ENCODE measurements at places on chromosomes 3 and 15. TPM values are rescaled to one million over a fixed set of nuclear protein-coding genes. Genes with fewer than 3 reads are reported as not detected.

Gene SNX22
- 51.5 TPM for total RNA-seq

Gene PDCD6IP
- 179 TPM for total RNA-seq

Gene NR1I2
- total RNA-seq: 3.8 TPM

Gene USP50
- total RNA-seq: not detected

Gene PFN2
- 90.2 TPM for total RNA-seq

Gene MST1R
- not detected for total RNA-seq

- H3K36me3 ChIP-seq: no peaks in the 10 kb centered on the region
- no peaks in the 10 kb centered on the region for H3K27me3 ChIP-seq
- H3K4me1 ChIP-seq: peaks cover 52% of the 10 kb centered on the region
- no peak for DNase-seq
- H3K4me3 ChIP-seq: no peak overlapping the region
Observed at GRCh38 chr15:63943829-63944680, 102.2 kb downstream of the DAPK2 start.

DNA sequence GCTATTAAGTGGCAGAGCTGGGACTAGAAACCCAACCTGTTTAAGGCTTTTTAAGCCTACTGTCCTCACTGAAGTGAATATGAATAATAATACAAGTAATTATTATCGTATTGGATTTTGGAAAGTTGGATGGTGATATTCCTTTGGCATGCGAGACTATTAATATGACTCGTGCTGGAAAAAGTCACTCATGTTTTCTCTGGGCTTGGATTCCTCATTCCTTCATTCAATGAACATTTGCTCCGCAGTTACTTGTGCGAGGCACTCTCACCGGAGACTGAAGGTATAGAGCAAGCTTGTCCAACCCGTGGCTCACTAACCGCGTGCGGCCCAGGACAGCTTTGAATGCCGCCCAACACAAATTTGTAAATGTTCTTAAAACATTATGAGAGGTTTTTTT lies 694 bp downstream of the PLAAT1 start:
- H3K27ac ChIP-seq: no peak overlapping the region
- H3K4me1 ChIP-seq: no peaks in the 10 kb centered on the region
- H3K27me3 ChIP-seq: no peaks in the 10 kb centered on the region
- H3K36me3 ChIP-seq: no peaks in the 10 kb centered on the region

GRCh38 chr3:182792901-182793662 lies at the start of gene ATP11B:
TSS of gene ATP11B (plus strand) at chr3:182793504. CDS start at chr3:182793760, 256 bp downstream.
- DNase-seq: peak; percentile 93
- H3K27ac ChIP-seq: peak within 1 kb of the TSS; percentile 82
- no peaks in the 10 kb centered on the region for H3K27me3 ChIP-seq
- peaks cover 47% of the 10 kb centered on the region for H3K4me1 ChIP-seq

DNA sequence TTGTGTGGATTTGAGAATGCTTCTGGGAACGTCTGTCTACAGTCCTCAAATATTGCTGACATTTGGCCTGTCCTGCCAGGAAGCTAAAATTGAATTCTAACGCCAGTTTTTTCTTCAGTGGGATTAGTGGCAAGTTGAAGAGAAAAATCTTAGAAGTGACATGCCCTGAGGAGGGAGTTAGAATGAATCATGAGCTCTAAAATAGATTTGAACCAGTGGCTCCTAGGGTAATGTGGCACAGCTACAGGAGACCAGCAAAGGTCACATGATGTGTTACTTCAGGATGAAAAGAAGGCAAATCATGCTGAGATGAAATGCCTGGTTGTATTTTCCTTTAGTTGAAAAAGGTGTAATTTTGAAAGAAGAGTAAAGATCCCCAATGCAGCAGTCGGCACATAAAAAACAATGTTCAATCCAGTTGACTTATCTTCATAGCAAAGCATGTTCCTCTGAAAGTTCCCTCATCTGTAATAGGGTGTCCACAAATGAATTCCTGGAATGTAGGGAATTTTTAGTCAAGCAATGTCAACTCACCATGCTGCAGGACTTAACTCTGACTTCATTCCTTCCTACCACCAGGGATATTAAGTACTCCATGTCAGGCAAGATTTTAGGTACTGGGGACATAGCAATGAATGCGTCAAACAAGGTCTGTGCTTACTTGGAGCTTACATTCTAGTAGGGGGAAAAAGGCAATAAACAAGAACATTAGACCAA lies 171.6 kb downstream of the CADPS start:
- H3K4me1 ChIP-seq: peaks cover 11% of the 10 kb centered on the region
- H3K27ac ChIP-seq: no peak overlapping the region
- no peaks in the 10 kb centered on the region for H3K27me3 ChIP-seq
- H3K4me3 ChIP-seq: no peak overlapping the region

GRCh38 chr15:70362886-70363285 lies 265.2 kb upstream of the TLE3 start:
- no peak overlapping the region for H3K4me3 ChIP-seq
- peak; percentile 67 for DNase-seq
- H3K27ac ChIP-seq: no peak overlapping the region
- H3K27me3 ChIP-seq: no peaks in the 10 kb centered on the region
- H3K4me1 ChIP-seq: peaks cover 7% of the 10 kb centered on the region

DNA sequence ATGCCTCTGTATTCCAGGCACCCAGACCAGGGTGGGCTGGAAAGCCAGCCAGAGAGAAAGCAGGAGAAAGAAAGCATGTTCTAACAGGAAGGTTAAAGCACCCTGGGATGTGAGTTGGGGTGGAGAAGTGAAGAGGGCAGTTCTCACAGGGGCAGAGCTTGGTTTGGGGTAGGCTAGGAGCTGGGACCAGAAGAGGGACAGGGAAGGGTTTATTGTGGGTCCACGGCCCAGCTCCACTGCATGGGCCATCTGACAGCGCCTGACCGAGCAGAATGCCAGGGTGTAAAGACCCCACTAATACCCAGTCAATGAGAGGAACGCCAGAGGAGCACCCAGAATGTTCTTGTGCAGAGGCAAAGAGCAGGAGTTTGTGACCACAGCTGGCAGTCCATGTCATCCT lies 27.1 kb upstream of the MAGEF1 start:
- no peak for DNase-seq
- no peak overlapping the region for H3K27ac ChIP-seq
- H3K4me3 ChIP-seq: no peak overlapping the region
- H3K36me3 ChIP-seq: no peaks in the 10 kb centered on the region
- no peaks in the 10 kb centered on the region for H3K27me3 ChIP-seq

DNA sequence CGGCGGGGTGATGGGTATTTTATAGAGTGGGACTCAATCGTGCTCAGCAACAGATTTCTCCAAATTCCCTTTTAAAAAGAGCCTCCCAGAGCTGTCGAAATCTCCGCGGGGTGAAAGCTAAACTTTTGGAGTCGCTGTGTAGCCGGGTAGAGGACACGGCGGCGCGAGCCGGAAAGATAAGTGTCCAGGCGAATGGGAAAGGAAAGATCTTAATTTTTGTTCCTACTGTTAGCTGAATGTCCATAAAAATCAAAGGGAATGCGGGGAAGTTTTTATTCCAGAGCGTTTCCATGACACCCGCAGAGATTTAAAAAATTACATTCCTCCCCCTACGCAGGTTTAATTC lies 9.1 kb downstream of the EOMES start:
- no peak overlapping the region for H3K27ac ChIP-seq
- H3K4me1 ChIP-seq: peaks cover 10% of the 10 kb centered on the region
- H3K4me3 ChIP-seq: no peak overlapping the region

- H3K27me3 ChIP-seq: no peaks in the 10 kb centered on the region
- H3K27ac ChIP-seq: peak overlapping the region; percentile 68
- H3K36me3 ChIP-seq: peaks cover 30% of the 10 kb centered on the region
- peak; percentile 47 for DNase-seq
- H3K4me1 ChIP-seq: peaks cover 38% of the 10 kb centered on the region
- peak overlapping the region; percentile 99 for H3K4me3 ChIP-seq
Observed at GRCh38 chr15:44537735-44538240, 841 bp downstream of the EIF3J start.

- H3K27ac ChIP-seq: no peak overlapping the region
- no peaks in the 10 kb centered on the region for H3K27me3 ChIP-seq
- DNase-seq: no peak
- no peaks in the 10 kb centered on the region for H3K36me3 ChIP-seq
- no peak overlapping the region for H3K4me3 ChIP-seq
Observed at GRCh38 chr3:191158815-191159214, 40.2 kb upstream of the OSTN start.

All from Karpas-422 (cell line).